WTC11 (cell line): ENCODE measurements at places on chromosomes 16 and 17. TPM values are rescaled to one million over a fixed set of nuclear protein-coding genes. Genes with fewer than 3 reads are reported as not detected.

The KLHL36 gene
- 55.7 to 56.1 TPM (median 55.8 TPM) in 3 replicates for total RNA-seq

The ACD gene
- 38.1 to 41.3 TPM (median 40.7 TPM) in 3 replicates for total RNA-seq

The SEC14L5 gene
- 2.1 to 2.4 TPM (median 2.3 TPM) in 3 replicates for total RNA-seq

The YWHAE gene
- total RNA-seq: 1,033 to 1,180 TPM (median 1,148 TPM) in 3 replicates

The TNP2 gene
- total RNA-seq: not detected in 3 replicates

The KRTAP4-1 gene
- not detected in 3 replicates for total RNA-seq

The CTRB2 gene
- total RNA-seq: 5.8 to 11.8 TPM (median 6.8 TPM) in 3 replicates

The HOXB2 gene
- total RNA-seq: 1.3 to 3.7 TPM (median 2.0 TPM) in 3 replicates

The SCGB1C2 gene
- total RNA-seq: not detected in 3 replicates

The EPN2 gene
- 48.8 to 62.7 TPM (median 62.3 TPM) in 3 replicates for total RNA-seq

The RND2 gene
- 46.9 to 51.8 TPM (median 50.2 TPM) in 3 replicates for total RNA-seq

The ITGA2B gene
- total RNA-seq: 21.5 to 30.3 TPM (median 28.5 TPM) in 3 replicates

The PRSS8 gene
- 78.8 to 127 TPM (median 127 TPM) in 3 replicates for total RNA-seq

The OMG gene
- not detected in 3 replicates for total RNA-seq

The CHMP6 gene
- 15.0 to 23.1 TPM (median 19.6 TPM) in 3 replicates for total RNA-seq

The SCARF1 gene
- 3.7 to 5.4 TPM (median 4.9 TPM) in 3 replicates for total RNA-seq

The OR2C1 gene
- total RNA-seq: not detected in 3 replicates

The CCDC144A gene
- total RNA-seq: 1.6 to 2.6 TPM (median 2.6 TPM) in 3 replicates

The C16orf89 gene
- 1.4 to 1.8 TPM (median 1.8 TPM) in 3 replicates for total RNA-seq

The COX4I1 gene
- total RNA-seq: 578 to 618 TPM (median 606 TPM) in 3 replicates

The CBFA2T3 gene
- total RNA-seq: 1.9 to 2.8 TPM (median 2.6 TPM) in 3 replicates

The KRT36 gene
- not detected in 3 replicates for total RNA-seq

The ABAT gene
- 4.4 to 6.6 TPM (median 5.4 TPM) in 3 replicates for total RNA-seq

The FOXN1 gene
- not detected in 3 replicates for total RNA-seq

The NPIPB6 gene
- total RNA-seq: 0.83 to 2.6 TPM (median 2.5 TPM) in 3 replicates

The ADORA2B gene
- total RNA-seq: 4.2 to 5.1 TPM (median 4.9 TPM) in 3 replicates

The PRAC1 gene
- total RNA-seq: 35.2 to 60.8 TPM (median 37.9 TPM) in 3 replicates

The RAI1 gene
- 7.3 to 12.7 TPM (median 8.1 TPM) in 3 replicates for total RNA-seq

The C16orf54 gene
- total RNA-seq: 0.09 to 0.14 TPM (median 0.11 TPM) in 3 replicates

The CALB2 gene
- 1.6 to 2.6 TPM (median 2.5 TPM) in 3 replicates for total RNA-seq

The PLEKHG4 gene
- 5.9 to 16.7 TPM (median 15.0 TPM) in 3 replicates for total RNA-seq

The ZNF174 gene
- 11.3 to 13.8 TPM (median 11.7 TPM) in 3 replicates for total RNA-seq

The C16orf96 gene
- 1.3 to 2.1 TPM (median 1.5 TPM) in 3 replicates for total RNA-seq

The GCGR gene
- total RNA-seq: 0.85 to 1.4 TPM (median 1.4 TPM) in 3 replicates

The SPEM2 gene
- total RNA-seq: 0.13 TPM in 1 of 3 replicates, not detected in the others

The PIK3R5 gene
- 5.9 to 7.5 TPM (median 5.9 TPM) in 3 replicates for total RNA-seq

The CNGB1 gene
- total RNA-seq: not detected in 3 replicates

The SLC13A2 gene
- not detected in 3 replicates for total RNA-seq

The SNX20 gene
- total RNA-seq: 0.14 TPM in 1 of 3 replicates, not detected in the others

The NUDT21 gene
- total RNA-seq: 247 to 263 TPM (median 259 TPM) in 3 replicates

The HYDIN gene
- 2.6 to 3.3 TPM (median 3.0 TPM) in 3 replicates for total RNA-seq

The AXIN2 gene
- total RNA-seq: 35.0 to 37.3 TPM (median 37.0 TPM) in 3 replicates

The CHD9NB gene
- total RNA-seq: 2.9 to 3.5 TPM (median 3.0 TPM) in 3 replicates

The RNF222 gene
- total RNA-seq: not detected in 3 replicates

The NUPR1 gene
- 0.33 to 1.1 TPM (median 0.66 TPM) in 3 replicates for total RNA-seq

The CA7 gene
- total RNA-seq: 1.4 to 2.2 TPM (median 1.6 TPM) in 3 replicates

The MEOX1 gene
- 0.16 TPM in 1 of 3 replicates, not detected in the others for total RNA-seq

The EPOP gene
- 8.7 to 12.3 TPM (median 9.0 TPM) in 3 replicates for total RNA-seq
